BE2C (cell line): ENCODE measurements at places on chromosomes 11 and 22.

DNA sequence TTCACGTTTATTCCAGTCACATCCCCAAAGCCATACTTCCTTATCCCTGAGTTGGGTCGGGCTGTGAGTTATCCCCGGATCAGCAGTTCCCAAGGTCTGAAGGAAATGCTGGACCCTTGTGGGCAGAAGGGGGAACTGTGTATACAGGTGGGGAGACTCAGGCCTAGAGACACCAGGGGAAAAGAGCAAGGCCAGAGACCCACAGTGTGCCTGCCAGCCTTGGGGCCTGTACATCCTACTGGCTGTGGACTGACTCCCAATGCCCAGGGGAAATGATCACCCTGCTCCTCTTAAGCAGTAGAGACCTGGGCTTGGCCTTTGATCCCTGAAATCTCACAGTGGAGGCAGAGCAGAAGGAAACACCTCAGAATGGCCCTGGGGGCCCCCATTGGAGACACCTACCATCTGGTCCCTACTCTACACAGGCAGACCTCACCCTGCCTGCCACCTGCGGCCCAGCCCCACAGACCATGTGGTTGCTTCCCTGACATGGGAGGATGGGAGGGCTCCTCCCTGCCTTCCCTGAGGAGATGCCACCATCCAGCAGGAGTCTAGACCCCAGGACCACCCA is 1.3 kb downstream of the SELENOM start:
- no peak for DNase-seq

DNA sequence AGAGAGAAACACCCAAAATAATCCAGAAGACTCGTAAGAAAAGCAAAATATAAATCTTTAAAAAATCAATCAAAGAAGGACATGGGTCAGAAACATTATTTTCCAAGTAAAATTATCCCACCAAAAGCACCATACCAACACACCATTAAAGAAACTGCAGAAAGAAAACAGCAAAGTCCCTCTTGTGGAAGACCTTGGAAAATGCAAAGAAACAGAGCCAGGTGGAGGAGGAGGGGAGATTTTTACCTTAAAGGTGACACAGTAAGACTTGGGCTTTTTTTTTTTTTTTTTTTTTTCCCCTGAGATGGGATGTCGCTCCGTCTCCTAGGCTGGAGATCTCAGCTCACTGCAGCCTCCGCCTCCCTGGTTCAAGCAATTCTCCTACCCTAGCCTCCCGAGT is 123.8 kb downstream of the LARGE1 start:
- DNase-seq = no peak

DNA sequence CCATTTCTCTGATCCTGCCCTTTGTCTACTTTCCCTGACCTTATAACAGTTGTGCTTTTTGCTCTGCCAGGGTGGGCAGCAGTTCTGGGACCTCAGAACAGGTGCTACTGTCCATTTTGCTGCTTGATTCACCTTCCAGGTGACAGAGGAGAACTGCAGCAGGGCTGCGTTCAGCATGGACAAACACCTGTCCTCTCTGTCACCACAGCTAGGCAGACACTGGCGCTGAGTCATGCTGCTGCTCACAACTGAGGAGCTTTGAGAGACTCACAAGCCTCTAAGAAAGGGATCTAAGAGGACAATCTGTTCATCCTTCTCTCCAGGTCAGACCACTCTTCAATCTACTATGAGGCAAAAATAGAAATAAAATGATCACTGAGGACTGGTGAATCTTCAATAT is 1144.5 kb upstream of the CCDC90B start:
- DNase-seq = peak; percentile 27

DNA sequence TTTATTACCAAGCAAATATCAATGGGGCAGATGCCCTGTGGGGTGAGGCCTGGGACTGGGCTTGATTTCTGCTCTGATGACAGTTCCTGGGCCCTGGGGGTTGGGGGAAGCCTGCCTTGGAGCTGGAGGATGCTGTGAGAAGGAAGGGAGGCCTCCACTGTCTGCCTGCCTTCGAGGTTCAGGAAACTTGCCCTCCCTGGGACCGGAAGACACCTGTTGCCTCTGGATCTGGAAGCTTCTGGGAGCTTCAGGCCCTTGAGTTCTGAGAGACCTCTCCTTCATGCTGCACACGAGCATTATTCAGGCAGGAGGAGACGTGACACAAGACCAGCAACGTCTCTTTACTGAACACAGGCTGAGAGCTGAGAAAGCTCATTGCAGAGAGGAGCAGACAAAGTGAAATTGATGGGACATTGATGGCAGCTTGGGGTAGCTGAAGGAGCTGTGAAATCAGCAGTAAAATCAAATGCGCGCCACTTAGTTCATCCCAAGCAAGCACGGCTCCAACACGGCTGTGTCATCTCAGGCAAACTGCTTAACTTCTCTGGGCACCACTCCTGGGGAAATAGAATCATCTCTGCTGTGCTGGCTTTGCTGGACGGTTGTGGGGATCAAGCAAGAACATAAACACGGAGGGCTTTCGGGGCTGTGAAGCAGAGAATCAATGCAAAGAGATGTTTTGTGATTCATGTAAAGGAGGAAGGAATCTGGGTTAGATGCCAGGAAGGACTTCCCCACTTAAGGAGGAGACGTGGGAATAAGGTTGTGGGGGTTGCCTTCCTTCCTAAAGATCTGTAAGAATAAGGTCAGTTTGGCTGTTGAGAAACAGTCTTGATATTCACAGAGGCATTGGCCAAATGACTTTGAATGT is 64.5 kb downstream of the TP53I11 start:
- DNase-seq = no peak

DNA sequence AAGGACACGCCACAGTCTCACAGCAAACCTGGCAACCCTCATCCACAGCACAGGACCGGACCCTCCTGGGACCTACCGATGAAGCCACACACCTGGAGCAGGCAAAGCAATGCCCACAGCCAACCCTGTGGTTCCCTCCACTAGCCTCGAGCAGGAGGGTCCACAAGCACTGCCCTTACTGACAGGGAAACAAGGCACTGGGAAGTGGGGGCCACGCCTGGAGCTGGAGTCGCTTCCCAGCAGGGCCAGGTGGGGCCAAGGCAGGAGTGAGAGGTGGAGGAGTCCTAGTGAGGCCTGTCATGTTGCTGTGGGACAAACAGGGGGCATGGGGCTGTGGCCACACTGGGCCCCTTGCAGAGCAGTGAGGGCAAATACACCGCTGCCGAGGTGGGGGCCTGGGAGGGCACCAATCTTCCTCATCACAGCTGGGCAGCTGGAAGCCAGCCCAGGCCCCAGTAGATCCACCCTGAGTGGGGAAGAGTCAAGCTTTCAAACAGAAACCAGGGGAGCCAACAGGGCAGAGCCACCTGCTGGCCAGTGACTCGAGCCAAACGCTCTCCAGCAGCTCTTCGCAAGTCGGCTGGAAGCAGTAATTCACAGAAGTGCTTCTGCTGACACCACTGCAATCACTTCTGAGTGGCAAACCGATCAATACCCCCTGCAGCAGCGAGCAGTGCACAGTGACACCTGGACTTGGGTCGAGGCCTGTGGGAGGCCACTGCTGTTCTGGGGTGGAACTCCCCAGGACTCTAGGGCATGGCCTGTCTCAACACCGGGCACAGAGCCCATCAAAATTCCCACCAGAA is 13.7 kb downstream of the SULT4A1 start:
- DNase-seq = peak; percentile 64

DNA sequence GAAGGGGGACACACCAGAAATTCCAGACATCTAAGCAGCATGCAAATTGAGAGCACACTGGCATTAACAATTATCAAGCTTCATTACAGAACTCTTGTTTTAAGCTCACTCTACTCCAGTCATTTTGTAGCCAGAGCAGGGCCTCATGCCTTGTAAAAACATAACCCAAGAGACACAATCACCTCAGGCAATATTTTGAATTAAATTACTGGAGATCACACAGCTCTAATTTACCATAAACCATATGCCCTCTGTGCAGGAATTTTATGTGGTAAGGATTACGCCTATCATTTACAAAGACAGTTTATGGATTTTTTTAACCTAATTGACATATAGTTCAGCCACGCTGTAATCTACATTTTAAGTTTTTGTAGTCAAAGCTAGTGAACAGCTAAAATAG is 414.1 kb upstream of the DDI1 start:
- no peak for DNase-seq

DNA sequence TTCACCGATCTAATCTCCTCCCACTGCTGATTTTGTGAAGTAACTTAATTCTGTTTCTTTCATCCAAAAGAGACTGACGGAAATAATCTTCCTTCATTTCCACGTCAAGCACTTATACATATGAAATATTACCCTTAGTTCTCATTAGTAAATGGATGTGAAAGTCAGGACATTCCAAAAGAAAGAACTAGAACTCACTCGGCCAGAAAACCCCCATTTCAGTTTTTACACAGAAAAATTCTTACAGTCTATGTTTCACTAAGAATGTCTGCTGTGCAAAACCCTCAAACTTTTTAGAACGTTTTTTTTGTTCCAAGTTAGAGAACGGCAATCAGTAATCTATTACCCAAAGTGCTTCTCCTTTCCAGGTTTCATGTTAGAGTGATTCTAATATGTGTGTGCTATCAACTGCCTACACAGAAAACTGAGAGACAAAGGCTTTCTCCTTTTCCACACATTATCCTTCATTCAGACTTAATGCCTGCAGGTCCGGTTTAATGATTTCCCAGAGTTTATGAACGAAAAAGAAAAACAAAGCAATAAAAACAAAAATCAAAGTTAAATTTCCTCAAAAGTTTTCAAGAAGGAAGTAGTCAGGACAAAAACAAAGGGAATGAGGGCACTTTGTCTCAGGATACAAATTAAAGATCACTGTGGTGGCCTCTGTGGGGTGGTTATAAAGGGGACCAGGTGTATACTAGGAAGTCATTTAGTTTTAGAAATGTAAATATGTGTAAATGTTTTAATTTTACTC is 11.3 kb upstream of the SESN3 start:
- no peak for DNase-seq

DNA sequence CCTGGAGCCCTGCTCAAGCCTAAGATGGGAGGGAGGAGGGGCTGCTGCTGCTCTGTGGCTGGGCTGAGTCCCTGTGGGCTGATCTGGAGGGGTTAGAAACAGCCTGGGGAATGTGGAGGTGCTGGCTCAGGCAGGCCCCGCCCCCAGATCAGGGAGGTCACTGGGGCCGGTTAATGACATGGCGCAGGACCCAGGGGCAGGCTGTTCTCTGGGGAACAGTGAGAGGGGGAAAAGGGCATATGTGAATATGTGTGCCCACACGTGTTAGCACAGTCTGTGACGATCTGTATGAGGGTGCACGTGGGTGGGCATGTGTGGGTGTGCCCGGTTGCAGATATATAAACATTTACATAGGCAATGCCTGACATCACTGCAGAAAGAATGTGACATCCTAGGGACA is 143.5 kb downstream of the MIAT start:
- DNase-seq = no peak

DNA sequence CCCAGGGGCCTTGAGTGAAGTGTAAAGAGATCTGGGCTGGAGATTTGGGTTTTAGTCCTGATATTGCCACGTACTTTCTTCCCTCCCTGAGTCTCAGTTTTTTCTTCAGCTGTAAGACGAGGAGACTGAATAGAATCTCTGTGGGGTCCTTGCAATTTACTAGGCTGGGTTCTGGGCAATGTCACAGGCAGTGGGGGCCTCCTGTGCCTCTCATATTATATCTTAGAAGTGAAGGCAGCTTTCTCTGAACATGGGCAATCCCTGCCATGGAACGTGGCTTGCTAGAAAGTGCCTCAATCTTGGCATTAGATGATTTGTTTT is 62.0 kb upstream of the PTPRJ start:
- DNase-seq = no peak

GRCh38 chr11:57653163-57653562 is 3.5 kb upstream of the YPEL4 start:
- no peak for DNase-seq

DNA sequence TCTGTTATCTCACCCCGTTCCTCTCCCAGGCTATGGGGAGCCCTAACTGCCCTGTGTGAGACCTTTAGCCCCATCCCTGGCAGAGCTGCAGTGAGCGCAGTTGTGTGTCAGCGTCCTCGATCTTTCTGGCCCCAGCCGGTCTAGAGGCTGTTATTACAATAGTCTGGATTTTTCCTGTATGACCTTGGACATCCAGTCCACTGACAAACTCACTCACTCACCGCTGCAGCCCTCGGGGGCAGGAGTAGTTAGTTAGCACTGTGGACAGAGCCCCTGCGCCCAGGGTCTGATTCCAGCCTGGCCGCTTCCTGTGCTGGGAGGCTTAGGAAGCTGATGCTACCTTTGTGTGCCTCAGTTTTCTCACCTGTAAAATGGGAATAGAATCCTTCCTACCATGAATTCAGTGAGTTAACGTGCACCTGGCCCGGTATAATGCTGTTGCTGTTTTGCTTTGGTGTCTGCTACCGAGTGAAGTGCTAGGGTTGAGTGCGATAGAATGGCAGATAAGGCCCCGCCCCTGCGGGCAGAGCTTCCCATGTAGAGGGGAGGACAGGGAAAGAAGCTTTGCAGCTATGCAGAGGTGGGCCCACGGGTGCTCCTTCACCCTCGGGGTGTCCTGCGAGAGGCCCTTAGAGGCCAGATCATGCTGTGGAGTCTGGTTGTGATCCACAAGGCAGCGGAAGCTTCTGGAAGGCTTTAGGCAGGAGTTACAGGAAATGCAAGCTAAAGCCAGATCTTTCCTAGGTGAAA is 3.0 kb downstream of the LRP5 start:
- DNase-seq = no peak

- no peak for DNase-seq
Measured at GRCh38 chr11:64048042-64048854, 12.5 kb downstream of the FLRT1 start.

DNA sequence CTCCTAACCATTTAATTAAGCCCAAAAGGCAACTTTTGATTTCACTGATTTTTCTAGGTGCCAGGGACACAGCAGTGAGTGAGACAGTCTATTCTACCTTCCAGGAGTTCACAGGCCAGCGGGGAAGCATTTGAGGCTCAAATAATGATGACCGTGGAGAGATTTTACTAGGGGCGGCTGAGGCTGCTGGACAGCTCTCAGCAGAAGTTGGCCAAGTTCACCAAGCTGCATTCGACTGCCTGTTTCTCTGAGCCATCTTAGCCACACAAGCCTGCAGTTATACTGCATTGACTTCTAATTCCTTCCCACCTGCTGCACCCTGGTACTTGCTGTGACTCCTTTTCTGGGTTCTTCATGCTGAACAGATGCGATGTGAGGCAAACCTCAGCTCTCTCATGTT is 168.9 kb upstream of the TBCEL start:
- no peak for DNase-seq

DNA sequence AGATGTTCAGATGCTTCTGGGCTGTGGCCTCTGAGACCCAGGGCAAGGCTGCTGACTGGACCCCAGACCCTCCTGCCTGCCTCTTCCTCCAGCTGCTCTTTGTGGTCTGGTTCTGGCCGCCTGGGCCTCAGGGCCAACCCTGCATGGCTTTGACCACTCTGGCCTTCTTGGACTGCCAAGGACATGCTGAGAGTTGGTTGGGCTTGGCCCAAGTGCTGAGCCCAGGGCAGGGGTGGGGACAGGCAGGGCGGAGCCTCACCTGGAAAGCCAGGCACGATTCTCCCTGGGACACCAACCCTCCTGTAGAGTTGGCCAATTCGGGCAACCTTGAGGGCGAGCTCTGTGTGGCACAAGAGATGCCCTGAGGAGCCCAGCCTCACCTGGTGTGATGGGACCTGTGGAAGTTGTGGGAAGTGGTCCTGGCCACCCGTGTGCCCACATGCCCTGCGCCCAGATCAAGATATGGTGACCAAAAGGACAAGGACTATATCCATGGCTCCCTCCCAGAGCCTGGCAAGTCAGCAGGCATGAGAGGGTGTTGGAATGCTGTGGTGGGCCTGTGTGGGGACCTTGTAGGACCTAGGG is 11.6 kb downstream of the TANGO2 start:
- DNase-seq = no peak
